ENCODE measurements at places on chromosomes 3 and 15.

- DNase-seq: no peak
Measured at GRCh38 chr3:151412989-151413388, 28.4 kb upstream of the P2RY12 start.

GRCh38 chr3:62249484-62249776 is 123.9 kb downstream of the FEZF2 start:
- DNase-seq: no peak

DNA sequence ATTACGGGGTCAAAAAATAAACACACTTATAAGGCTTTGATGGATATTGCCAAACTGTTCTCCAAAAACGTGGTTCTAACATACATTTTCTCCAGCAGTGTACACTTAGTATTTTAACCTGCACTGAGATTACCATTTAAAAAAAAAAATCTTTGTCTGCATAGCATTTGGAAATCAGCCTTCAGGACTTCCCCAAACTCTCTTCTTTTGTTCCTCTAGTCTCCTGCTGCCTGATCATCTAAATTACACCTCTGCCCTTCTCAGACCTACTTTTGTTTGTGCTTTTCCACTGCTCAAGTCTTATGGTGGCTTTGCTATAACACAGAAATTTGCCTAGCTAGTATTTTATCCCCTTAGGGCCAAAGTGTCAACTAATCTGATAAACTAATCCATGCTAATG is 3.8 kb downstream of the NCEH1 start:
- DNase-seq: no peak

DNA sequence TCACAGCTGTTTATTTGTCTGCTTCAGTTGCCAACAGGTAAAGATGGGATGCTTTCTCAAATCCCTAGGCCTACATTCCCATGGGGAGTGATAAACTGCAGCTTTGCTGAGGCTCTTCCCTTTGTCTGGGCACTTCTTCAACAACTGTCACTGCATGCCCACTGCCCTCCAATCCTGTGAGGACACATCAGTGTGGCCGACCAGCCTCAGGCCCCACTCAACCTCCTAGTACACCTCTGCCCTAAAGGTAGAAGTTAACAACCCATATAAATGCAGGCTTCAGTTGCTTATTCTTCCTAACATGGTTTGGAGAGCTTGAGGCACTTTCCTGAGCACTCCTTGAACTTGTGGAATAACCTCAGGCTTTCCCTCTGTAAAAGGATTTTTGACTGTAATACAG is 49.6 kb downstream of the ROPN1B start:
- no peak for DNase-seq

DNA sequence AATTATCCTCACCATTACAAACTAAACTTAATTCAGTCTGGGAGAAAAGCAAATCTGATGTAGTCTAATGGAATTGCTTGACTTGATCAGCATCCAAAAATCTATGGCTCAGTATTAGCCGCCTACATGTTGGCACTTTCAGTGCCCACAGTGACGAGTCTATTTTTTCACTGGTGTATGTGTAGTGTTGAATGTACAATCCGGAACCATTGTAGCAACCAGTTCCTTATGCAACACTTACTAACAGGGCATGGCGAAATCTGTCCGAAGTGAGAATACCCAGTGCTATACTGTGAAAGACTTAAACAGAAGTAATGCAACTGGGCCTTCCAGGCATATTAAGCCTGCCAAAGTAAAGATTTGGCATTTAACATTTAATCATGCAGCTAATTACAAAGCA is 18.6 kb downstream of the LRRN1 start:
- DNase-seq: no peak

DNA sequence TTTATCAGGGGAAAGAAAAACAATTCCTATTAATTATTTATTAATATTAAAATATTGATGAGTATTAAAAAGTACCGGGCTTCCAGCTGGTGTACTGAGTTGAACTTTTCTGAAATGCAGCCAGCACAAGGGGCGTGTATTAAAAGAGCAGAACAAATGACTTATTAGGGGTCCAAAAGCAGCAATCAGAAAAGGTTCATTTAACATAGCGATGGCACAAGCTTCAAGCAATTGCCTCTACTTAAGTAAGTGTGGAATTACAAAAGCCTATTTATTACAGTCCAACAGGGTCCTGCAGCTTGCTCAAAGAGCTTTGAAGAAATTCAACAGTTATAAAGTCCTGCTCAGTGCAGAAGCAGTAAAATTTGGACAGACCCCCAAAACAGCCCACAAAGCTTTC is 285.6 kb downstream of the EPHA3 start:
- DNase-seq: no peak

- DNase-seq: no peak
Measured at GRCh38 chr3:133490468-133491351, 82.8 kb upstream of the CDV3 start.
